ENCODE measurements at places on chromosomes 3 and 15.

- DNase-seq: peak; percentile 76
These were observed 71.3 kb downstream of the SMAD6 start for GRCh38 chr15:66773129-66773873.

DNA sequence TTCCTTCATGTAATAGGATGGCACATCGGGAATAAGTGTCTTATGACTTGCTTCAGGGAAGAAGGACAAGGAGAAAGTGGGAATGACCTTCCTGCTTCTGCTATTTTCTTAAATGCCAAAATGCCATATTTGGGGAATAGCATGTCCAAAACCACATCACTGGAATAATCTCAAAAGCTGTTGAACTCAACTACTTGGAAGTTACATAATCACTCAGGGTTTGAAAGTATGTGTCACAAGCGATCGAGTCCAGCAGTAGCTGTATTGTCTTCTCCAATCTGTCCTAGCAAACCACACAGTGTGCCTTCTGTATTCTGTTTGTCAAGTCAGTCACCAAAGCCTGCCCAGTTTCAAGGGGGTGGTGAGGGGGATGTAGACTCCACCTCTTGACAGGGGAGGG lies 58.3 kb upstream of the GADL1 start:
- DNase-seq: no peak

DNA sequence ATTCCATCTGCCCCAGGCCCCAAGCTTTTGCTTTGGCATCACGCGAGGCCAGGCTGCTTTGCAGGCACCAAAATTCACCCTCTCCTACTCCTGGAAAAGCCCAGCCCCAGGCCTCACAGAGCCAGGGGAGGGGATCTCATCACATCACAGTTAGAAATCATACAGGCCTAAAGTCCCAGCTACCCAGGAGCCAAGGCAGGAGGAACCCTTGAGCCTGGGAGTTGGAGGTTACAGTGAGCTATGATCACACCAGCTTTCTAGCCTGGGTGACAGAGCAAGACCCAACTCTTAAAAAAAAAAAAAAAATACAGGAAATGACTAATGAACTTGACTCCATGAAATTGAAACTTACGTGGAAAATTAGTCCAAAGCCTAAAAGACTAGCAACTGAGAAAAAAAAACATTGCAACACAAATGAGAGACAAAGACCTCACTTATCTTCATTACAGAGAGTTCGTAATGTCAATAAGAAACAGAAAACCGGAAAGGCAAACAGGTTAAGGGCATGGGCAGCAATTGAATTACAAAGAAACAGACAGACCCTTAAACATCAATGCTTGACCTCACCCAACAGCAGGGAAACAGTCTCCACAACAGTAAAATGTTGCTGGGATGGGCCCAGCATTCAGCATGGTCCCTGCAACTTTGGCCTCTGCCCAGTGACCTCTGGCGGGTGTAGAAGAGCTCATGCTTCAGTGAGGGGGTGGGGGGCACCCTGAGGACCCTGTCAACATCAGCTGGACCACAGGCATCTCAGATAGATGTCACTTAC lies 151.5 kb downstream of the LRRK1 start:
- DNase-seq: peak; percentile 24

- DNase-seq: no peak
These were observed 24.1 kb upstream of the STT3B start for GRCh38 chr3:31508452-31509146.

GRCh38 chr3:43674345-43675085 lies 16.2 kb upstream of the ABHD5 start:
- no peak for DNase-seq

GRCh38 chr3:131976448-131976847 lies 58.4 kb downstream of the CPNE4 start:
- DNase-seq: no peak
